ENCODE measurements at places on chromosomes 2 and 18.
A peak's percentile ranks its signal among the peaks of the same experiment; 100 is the strongest.

- DNase-seq = no peak
Measured at GRCh38 chr18:10032331-10033015, 118.7 kb downstream of the VAPA start.

GRCh38 chr2:174574657-174575056 lies 22.9 kb downstream of the WIPF1 start:
- DNase-seq = no peak

DNA sequence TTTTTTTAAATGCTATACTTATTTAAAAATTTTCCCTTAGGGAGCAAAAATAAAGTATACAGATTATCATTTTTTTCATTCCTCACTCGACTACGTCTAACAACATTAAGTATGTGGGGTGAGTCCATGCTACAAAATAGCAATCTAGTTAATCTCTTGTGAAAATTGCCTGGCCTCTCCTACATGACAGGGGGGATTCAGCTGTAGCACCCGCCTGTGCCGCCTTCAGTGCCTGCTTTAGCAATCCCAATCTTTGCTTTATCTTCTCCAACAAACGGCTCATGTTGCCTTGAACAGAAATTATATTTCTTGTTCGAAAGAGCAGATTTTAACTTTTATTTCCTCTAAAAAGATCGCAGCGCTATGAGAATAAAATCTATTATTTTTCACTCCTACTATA lies 2.4 kb upstream of the SOX11 start:
- no peak for DNase-seq

- DNase-seq = peak; percentile 12
Measured at GRCh38 chr2:98087447-98088020, 567 bp downstream of the VWA3B start.

DNA sequence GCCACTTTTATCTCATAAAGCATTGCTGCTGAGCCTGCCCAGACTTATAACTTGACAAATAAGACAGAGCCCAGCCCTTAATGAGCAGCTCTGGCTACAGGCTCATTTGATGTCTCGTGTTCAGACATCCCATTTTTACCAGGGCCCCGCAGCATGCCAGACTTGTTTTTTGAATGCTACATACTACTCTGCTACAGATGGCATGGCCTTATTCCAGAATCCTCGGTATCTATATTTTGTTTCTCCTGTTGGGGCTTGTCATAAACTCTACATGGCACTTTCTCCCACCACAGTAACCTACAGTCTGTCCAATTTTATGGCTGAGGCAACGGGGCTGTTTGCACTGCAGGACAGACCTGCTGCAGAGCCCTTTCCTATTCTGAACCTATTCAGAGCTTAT lies 179.0 kb upstream of the DDX18 start:
- no peak for DNase-seq

- peak; percentile 7 for DNase-seq
Measured at GRCh38 chr2:146489386-146489785, 1355.4 kb upstream of the ACVR2A start.

DNA sequence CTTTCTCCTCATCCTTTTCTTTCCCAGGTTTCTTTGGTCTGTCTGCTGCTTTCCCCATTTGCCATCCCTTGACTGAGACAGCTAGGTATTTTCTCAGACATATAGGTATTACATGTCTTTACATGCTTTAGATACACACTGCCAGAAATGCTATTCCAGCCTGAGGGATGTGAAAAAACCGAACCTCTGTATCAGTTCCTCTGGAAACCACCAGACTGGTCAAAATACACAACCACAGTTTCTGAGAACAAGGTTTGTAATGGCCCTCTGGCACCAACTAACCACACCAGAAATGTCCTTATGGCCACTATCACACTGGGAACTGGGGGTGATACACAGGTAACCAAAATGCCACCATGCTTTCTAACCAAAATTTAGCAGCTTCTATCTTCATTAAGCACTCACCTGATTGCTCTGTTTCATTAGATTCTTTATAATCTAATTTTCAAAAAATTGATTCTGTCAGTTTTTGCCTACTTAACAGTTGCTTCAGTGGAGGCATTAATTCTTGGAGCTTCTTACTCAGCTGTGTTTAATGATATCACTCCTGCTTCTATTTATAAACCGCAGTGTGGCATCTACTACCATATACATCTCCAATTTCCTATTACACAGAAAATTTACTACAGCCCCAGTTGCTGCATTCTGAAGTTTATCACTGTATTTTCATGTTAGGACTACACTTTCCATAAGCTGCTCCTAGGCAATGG lies 243.5 kb downstream of the WDPCP start:
- DNase-seq = no peak

GRCh38 chr2:227796045-227796711 lies 17.5 kb upstream of the CCL20 start:
- no peak for DNase-seq

- peak; percentile 72 for DNase-seq
Measured at GRCh38 chr18:3450012-3450798, at the start of gene TGIF1. TGIF1 (plus strand) TSS chr18:3450172; CDS start chr18:3450490, 318 bp downstream.

- no peak for DNase-seq
Measured at GRCh38 chr2:143474586-143474985, 345.4 kb downstream of the ARHGAP15 start.

DNA sequence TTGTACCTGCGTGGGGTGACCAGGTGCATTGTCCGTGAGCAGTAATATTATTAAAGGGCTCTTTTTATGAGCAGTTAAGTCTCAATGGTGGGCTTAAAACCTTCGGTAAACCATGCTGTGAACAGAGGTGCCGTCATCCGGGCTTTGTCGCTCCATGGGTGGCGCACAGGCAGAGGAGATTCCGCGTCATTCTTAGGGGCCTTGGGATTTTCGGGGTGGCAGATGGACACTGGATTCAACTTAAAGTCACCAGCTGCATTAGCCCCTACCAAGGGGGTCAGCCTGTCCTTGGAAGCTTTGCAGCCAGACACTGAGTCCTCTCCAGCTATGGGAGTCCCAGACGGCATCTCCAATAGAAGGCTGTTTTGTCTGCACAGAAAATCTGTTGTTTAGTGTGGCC lies 107.7 kb downstream of the NFATC1 start:
- DNase-seq = no peak

- no peak for DNase-seq
Measured at GRCh38 chr2:205754285-205754923, 72.1 kb downstream of the NRP2 start.

DNA sequence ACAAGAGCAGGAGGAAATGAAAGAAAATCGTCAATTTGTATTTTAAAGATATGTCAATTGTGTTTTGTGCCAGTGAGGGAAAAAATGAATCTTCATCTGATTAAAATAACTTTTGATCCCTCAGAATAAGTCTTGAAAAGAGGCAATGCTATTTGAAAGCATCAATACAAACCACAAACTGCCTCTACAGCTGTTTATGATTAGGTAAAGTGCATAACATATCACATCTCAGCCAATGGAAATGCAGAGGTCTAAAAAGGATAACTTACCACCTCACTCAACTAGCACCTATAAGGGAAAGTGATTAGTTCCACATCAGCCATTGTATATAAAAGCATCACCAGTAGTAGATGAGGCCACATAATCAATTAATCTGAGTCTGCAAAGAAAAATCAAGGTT lies 492.2 kb upstream of the CDH2 start:
- no peak for DNase-seq

- peak; percentile 35 for DNase-seq
Measured at GRCh38 chr2:217362286-217362685, 502.4 kb upstream of the TNP1 start.

DNA sequence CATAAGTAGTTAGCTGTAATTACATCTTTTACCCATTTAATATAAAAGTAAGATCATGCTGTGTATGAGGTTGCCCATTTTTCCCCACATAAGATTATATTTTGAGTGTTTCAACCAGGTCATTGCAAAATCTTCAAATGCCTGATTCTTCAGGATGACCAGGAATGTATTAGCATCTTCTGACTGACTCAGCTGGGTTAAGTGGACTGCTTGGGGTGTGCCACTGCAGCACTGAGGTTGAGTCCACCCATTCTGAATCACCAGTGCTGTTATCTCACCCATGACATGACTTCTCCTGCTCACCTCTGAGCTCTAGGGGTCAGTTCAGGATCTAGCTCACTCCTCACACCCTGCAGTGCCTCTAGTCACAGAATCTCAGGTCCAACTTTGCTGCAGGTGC lies 576.7 kb upstream of the ZEB2 start:
- DNase-seq = peak; percentile 92

- peak; percentile 99 for DNase-seq
Measured at GRCh38 chr2:172253190-172254052, 150.7 kb upstream of the DLX2 start.

GRCh38 chr2:152173831-152174230 lies 1.7 kb downstream of the STAM2 start:
- DNase-seq = no peak

DNA sequence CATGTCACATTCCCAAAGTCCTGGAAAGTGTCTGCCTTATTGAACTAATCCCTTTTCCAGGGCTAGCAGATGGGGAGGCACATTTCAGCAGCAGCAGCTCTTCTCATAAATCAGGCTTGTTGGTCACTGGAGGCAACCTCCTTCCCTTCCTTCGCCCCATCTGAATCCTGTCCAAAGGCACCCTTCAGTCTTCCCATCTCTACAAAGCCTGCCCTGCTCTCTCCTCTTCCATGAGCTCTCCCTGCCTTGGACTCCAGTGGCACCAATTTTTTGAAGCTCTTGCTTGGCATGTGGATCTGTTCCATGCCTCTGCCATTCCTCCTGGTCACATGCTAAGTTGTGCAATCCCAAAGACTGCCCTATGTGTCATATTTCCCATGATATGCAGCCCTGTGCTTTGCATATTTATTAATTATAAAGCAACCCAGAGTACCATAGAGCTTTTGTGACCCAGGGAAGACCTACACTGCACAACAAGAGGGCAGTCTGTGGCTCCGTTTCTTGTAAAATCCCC lies 70.3 kb downstream of the ANTXR1 start:
- peak; percentile 85 for DNase-seq

GRCh38 chr18:35642802-35643201 lies 61.3 kb downstream of the GALNT1 start:
- DNase-seq = peak; percentile 9

DNA sequence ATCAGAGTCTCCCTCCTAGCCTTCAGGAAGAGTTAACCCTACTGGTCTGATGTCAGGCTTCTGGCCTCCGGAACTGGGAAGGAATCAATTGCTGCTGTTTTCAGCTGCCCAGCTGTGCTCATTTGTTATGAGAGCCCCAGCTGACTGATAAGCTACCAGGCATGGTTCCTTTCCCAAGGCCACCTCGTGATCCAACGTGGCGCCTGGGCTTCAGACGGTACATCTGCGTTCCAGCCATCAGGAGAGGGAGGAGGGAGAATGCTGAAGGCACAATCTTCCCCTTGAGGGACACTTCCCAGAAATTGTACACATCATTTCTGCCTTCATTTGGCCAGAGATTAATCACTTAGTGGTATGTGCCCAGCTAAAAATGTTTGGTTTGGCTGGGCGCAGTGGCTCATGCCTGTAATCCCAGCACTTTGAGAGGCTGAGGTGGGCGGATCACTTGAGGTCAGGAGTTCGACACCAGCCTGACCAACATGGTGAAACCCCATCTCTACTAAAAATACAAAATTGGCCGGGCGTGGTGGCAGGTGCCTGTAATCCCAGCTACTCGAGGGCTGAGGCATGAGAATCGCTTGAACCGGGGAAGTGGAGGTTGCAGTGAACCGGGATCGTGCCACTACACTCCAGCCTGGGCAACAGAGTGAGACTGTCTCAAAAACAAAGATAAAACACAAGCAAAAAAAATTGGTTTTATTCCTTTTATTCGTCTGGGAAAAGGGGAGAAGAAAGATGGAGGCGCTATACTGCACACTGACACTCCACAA lies 10.5 kb upstream of the ARMC9 start:
- peak; percentile 82 for DNase-seq

DNA sequence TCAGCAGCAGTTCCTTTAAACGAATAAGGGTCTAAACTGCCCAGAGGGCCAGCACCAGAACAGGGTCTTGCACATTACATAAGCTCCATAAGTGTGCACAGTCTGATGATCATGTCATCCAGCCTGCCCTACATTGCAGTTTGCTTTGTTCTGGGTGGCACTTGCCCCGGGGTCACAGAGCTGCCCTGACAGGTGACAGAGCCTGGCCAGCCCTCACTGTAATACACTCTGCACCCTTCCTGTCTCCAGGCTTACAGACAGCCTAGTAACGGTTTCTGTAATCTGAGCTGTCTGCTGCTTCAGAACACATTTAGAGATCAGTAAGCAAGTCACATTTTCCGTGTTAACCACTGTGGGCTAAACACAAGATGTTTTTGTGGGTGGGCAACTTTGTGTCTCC lies 213.3 kb downstream of the FAM210A start:
- no peak for DNase-seq

DNA sequence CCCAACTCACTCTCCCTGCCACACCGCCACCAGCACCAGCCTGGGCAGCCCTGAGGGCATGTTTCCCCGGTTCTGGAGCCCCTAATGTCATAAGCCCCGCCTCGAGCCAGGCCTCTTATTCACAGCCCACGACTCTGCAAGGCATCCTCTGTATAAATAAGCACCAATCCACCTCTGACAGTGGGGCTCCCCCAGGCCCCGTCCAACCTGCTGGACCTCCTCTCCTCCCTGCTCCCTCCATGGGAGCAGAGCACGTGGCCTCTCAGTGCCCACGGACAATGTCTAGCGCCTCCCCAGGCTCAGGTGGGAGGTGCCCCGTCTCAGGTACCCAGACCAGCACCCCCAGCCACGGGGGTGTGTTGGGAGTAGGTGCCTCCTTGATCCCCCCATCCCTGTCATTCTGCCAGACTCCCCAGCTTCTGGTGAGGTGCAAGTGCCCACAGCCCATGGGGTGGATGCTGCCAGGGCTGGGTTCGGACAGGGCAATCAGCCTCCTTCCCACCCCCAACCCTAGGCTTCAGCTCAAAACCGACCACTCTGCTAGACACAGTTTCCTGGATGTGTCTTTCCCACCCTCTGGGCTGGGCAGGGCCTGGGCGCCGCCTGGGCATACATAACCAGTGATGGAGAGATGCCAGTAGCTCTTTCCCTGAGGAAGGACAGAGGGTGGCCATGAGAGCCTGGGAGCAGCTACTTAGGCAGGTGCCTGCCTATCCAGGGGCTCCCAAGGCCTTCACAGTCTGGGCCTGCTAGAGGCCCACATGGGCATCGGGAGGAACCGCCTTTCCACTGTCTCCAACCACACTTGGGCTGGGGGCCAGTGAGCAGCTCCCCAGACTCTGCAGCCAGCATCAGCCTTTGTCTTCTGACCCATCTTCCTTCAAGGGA lies 1.6 kb upstream of the ADRA2B start:
- DNase-seq = no peak

- DNase-seq = no peak
Measured at GRCh38 chr2:207231967-207232366, 66.2 kb upstream of the KLF7 start.

- DNase-seq = no peak
Measured at GRCh38 chr2:238916176-238916874, 68.4 kb downstream of the TWIST2 start.

- no peak for DNase-seq
Measured at GRCh38 chr2:99139003-99139402, 2.5 kb upstream of the C2orf15 start.

GRCh38 chr2:207337234-207338219 lies 171.8 kb upstream of the KLF7 start:
- peak; percentile 82 for DNase-seq

- peak; percentile 56 for DNase-seq
Measured at GRCh38 chr2:3604991-3605961, 10.4 kb downstream of the COLEC11 start.

All from amniotic epithelial cell (primary cell).